ENCODE measurements at places on chromosomes 5 and 9.

GRCh38 chr5:443239-444151 is 519 bp downstream of the EXOC3 start:
- no peak for DNase-seq

DNA sequence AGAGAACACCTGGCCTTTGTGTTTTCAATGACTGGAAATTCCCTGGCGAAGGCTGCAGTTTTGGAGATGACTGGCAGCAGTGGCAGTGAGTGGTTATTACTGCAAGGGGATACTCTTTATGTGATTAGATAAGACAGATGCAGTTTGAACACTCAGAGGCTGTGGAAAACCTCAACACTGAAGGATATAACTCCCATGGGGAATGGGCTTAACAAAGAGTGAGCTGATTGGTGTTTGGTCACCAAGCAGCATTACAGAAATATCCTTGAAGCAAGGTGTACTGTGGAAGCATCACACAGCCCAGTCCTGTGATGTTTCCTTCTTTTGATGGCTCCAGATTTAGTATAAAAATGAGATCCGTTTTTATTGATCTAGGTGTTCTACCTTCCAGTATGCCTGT is 490.7 kb upstream of the PTPRD start:
- no peak for DNase-seq

- DNase-seq: no peak
Observed at GRCh38 chr5:150202501-150202900, 12.6 kb downstream of the SLC6A7 start.

GRCh38 chr5:177094224-177095087 is 7.7 kb downstream of the FGFR4 start:
- DNase-seq: peak; percentile 39

DNA sequence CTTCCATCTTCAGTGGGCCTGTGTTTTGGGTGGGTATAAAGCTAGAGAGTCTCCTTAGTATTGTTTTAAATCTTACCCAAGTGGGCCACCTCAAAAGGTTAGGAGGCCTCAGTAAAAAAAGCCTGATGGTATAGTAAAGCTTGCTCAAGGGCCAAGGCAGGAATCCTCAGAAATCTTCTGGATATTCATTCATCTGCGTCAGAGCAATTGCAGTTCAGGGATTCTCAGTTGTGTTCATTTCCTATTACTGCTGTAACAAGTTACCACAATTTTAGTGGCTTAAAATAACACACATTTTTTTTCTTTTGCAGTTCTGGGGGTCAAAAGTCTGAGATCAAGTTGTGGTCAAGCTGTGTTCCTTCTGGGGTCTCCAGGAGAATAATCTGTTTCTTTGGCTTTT is 985.5 kb downstream of the TLE4 start:
- DNase-seq: no peak

DNA sequence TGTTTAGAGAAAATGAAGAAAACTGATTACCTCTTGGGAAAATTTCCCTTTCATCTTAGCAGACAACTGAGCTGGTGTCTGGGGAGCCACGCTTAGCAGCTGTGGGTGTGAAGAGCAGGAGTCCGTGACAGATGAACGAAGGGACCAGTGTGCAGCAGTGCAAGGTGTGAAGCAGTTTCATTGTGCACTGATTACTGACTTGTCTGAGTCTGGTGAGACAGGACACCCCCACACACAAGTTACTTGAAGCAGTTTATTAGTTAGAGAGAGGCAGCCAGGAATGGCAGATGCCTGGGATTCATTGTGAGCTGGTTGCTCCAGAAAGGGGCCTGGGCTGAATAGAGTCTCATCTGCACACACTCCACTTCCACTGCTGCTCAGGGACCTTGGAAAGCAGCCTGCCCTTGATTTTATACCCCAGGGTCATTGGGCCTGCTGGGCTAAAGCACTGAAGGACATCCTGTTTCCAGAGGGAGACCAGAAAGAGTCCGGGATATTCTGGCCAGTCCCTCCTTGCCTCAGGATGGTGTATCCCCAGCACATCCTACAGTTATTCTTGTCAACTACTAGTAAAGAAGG is 47.4 kb downstream of the FBXL7 start:
- DNase-seq: no peak

DNA sequence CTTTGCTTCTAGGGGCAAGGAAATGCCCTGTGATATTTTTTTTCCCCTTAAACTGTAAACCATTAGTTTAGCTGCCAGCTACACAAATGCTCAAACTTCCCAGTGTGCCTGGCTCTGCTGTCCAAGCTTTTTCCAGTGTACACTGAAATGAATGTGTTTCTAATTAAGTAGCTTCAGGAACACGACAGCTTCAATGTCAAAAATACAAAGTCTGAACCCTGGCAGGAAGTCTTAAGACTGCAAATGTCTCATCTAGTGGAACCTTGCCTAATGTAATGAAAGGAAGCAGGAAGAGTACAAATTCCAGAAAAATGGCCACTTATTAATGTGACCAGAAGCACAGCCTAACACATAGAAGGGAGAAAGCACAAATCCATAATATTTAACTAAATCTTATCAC is 255.2 kb downstream of the CRB2 start:
- no peak for DNase-seq

- DNase-seq: no peak
Observed at GRCh38 chr5:55713871-55714270, 1.7 kb upstream of the SLC38A9 start.

- DNase-seq: no peak
Observed at GRCh38 chr9:68513981-68514380, 26.7 kb downstream of the TMEM252 start.

- no peak for DNase-seq
Observed at GRCh38 chr9:28064241-28064815, 491.0 kb upstream of the C9orf72 start.

- DNase-seq: no peak
Observed at GRCh38 chr5:40171971-40172370, 507.7 kb upstream of the PTGER4 start.

DNA sequence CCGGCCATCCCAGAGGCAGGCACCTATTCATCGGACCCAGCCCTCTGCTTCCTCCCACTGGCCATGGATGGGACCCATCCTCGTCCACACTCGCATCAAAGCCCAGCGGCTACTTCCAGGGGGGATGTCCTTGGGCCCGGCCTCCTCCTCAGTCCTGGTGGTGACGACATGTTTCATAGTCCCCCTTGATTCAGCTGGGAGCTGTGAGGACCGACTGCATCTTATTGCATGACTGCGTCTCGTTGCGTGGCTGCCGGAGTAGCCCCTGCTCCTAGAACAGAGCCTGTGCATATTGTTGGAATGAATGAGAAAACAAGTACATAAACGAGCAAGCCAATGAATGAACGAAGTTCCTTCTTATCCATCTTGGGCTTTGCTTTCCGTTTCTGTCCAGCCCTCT is 12.8 kb downstream of the NCS1 start:
- peak; percentile 55 for DNase-seq

DNA sequence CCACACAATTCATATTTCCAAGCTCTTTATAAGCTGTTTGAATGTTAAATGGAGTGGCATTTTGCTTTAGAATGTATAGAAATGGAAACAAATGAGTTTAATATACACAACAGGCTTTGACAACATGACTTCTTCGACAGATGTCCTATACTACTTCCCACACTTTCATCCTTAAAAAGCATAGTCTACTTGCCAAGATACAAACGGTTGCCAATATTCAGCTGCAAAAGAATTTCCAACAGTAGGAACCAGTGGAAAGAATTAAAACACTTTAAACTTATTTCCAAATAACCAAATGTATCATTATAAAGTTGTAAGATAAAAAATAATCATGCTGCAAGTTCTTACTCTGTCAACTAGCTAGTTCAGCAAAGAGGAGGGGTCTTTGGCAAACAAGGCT is 456.4 kb downstream of the PDE4D start:
- no peak for DNase-seq

DNA sequence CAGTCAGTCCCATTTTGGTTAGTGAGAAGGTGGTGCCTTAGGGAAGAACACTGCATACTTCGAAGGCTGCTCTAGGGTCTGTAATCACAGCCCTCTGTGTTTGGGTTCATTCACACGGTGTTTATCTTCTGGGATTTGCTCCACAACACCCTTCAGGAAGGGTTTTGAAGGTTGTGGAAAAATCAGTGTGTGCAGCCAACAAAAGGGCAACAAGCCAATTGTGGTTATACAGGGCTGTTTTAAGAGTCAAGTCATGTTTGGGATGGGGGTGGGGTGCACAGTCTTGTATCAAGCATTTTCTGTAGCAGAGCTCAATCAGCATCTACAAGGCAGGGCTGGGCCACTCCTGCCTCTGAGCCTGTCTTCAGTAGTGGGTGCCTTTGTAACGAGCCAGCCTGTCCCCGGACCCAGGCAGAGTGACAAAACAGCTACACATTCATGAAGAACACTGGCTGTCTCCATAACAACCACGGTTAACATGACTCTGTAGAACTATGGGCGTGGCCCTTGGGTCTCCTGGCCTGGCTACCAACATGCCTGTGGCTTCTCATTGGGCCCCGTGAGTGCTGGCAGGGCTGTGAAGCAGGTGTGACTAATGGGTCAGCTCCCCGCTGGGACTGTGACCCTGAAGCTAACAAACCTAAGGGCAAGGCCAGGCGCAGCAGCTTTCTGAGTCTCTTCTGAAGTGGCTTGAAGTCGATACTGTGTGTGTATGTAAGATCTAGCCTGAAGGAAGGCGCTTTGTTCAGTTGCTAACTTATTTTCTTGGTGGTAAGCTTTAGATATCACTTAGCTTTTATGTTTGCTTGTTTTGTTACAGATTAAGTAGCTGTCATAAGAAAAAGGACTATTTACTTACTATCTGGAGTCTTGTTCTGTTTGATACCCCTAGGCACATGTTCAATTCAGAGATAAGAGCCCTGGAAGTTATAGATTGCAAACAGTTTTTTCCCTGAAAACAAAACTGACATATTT is 27.9 kb upstream of the GOLM1 start:
- peak; percentile 98 for DNase-seq

DNA sequence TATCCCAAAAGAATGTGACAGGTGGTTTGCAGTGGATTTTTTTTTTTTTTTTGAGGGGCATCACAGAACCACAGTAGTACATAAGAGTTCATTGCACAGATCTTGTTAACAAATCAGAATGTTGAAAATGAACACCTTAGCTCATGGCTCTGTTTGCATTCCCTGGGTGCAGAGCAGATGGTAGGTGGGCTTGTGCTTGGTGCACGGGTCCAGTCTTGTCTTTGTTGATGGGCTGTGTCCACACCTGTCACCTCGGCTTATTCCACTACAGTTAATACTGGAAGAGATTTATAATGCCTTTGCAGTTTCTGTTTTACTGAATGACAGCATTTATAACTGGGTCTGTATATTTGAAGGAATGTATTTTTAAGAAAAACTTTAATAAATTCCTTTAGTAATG is 146.6 kb downstream of the KDM4C start:
- DNase-seq: no peak

- DNase-seq: no peak
Observed at GRCh38 chr5:133729800-133730199, 117.5 kb upstream of the FSTL4 start.

All from ELF-1 (cell line).